Right hindlimb (tissue), 1 donor: ENCODE measurements at places on chromosomes 16 and 17.

DNA sequence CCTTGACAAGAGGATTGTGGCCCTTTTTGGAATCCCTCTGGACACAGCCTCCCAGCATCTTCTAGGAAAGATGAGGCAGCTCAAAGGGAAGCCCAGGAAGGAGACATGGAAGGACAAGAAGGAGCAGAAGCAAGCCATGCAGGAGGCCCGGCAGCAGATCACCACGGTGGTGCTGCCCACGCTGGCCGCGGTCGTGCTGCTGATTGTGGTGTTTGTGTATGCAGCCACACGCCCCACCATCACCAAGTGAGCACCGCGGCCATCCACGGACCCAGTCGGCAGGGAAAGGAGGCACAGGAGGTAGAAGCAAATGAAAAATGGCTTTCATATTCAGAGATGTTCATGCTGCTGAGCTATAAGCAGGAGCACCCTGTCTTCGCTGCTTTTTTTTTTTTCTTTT, 10.9 kb upstream of the MEIOC start:
- DNase-seq, result no peak

DNA sequence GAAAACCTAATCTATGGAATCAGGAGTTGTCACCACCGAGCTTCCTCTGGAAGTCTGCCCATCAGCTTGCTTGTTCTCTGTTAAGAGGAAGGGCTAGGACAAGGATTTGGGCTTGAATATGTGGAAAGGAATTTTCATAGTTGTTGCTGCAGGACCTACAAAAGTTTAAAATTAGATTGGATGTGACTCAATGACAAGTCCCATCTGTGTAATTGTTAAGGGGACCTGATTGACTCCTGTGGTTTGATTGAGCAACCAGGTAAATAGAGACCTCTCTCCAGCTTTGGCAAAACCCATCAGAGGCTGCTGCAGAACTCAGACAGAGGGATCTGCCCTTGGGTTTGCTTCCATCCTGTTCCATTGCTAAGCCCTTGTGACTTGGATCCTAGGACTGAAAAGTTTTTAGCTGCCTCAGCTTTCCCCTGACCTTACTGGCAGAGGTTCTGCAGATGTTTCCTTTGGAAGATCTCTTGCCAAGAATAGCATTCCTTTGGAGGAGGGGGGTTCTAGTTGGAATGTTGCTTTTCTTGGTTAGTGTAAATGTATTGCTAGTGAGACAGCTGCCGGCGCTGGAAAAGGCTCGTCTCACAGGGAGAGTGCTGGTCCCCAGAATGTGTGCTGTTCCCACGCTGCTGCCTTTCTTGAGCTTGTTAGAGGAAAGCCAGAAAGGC, 50.0 kb downstream of the SF3B3 start:
- peak; percentile 83 for DNase-seq

DNA sequence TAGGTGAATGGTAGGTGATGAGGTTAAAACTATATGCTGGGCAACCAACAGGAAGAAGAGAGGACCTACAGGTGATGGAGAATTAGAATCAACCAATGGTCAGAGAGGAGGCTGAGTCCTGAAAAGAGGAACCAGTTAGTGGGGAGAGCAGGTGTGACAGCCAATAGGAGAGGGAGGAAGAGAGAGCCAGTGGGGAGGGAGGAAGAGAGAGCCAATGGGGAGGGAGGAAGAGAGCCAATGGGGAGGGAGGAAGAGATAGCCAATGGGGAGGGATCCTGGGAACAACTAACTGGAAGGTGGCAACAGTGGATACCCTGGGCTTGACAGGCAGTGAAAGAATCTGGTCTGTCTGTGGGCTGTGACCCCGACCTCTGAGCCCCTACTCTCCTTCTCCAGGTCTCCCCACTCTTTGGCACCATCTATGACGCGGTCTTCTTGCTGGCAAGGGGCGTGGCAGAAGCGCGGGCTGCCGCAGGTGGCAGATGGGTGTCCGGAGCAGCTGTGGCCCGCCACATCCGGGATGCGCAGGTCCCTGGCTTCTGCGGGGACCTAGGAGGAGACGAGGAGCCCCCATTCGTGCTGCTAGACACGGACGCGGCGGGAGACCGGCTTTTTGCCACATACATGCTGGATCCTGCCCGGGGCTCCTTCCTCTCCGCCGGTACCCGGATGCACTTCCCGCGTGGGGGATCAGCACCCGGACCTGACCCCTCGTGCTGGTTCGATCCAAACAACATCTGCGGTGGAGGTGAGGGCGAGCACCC, 3.7 kb downstream of the GUCY2D start:
- no peak for DNase-seq

DNA sequence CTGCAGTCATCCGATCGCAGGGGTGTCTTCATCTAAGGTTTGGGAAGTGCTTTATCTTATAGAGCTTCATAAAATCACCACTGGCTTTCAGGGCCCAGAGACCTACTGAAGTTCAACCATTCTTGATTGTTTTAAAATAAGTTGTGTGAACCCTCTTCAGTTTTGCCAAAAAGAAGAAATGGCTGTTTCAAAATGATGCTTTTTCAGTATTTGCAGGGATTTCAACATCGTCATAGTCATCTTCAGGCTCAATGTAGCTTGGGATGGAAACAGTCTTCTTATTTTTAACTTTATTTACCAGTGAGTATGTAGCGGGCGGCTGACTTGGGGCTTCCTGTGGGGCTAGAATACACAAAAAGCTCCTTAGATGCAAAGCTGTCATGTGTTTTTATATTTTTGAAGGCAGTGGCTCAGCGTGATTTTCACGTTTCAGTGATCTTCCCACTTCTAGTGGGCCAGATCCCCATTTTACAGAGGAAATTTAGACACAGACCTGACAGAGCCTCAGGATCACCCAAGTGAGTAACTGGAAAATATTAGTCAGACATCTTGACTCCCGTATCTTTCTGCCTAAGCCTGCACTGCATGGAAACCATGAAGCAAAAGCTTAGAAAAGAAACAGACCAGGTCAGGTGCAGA, 19.1 kb upstream of the ZNF594 start:
- no peak for DNase-seq

DNA sequence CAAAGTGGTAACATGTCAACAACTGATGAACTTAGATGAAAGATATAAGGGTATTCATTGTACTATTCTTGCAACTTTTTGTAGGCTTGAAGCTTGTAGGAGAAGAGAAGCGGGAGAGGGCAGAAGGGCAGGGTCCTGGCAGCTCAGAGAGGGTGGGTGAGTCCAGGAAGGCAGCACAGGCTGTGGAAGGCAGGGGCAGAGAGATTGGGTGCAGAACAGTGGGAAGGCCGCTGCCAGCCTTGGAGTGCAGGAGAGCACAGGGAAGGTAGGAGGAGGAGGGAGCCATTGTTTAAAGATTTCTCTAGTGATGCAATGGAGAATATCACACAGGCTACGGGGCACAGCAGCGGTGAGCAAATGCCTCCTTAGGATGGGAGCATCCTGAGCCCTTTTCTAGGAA, 104.3 kb downstream of the N4BP1 start:
- no peak for DNase-seq

GRCh38 chr16:87196661-87197060, 120.5 kb downstream of the C16orf95 start:
- DNase-seq, result no peak

DNA sequence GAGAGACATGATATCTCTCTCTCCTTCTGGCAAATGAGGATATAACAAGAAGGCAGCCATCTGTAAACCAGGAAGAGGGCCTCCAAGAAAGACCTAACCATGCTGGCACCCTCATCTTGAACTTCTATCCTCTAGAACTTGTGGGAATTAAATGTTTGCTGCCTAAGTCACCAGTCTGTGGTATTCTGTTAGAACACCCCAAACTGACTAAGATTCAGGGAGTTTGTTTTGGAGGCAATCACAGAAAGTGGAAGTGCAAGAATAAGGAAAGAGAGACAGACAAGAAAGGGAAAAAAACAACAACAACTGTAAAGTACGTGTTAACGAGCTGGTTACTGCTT, 114.5 kb upstream of the GOT2 start:
- no peak for DNase-seq

DNA sequence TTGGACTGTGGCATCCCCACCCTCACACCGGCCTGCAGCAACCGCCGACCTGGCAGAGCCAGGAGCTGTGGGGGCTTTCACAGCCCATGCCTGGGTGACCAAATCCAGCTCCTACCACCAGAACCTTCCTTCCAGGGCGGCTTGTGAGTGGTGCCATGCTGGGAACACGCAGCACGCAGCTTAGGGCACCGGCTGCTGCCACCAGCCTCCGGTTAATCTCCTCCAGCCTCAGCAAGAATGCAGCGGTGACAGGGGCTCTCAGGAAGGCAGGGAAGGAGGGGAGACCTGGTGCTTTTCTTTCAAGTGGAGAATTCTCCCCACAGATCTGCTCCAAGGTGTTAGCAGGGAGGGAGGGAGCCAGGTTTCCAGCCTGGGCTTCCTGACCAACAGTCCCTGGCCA, 32.3 kb upstream of the ANKRD40CL start:
- no peak for DNase-seq

- peak; percentile 74 for DNase-seq
Observed at GRCh38 chr17:79706931-79707850, 23.6 kb upstream of the ENPP7 start.

GRCh38 chr16:75550211-75550662, 5.8 kb downstream of the TMEM231 start:
- DNase-seq, result no peak

DNA sequence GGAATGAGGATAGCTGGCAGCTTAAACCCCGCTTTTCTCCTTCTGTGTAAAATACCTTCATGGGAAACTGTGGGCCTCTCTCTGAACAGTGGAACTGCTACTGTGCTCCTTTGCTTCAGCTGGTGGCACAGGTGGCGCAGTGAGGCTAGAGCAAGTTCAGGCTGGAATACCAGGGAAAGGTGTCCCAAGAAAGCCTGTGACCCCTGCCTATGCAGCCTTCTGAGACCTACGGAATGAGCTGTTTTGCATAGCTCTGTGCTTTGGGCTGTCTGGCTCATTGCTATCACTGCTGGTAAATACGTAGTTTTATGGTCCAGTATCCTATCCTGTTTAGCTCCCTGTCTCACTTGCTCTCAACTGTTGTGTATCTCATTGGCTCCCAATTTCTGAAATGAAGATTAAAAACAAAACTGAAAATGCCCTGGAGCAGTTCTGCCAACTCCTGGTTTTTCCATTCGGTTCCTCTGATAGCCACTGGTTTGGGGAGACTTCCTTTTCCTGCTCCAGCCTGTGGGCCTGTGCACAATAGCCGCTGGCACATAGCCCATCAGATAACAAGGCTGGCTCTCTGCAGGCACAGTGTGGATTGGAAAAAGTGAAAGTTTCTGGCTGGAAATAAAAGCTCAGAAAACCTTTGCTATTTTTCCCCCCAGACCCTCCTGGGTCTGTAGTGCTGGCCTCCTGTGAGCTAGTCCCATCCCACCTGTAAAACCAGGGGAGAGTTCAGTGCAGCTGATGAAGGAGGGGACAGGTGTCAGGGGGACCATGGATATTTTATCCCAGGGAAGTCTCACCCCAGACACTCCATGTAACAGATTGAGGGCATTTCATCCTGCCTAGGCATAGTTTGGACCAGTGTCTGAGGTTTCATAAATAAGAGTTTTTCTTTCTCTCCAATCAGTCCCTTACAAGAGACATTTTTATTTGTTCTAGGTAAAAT, 24.0 kb downstream of the LIMD2 start:
- peak; percentile 49 for DNase-seq

DNA sequence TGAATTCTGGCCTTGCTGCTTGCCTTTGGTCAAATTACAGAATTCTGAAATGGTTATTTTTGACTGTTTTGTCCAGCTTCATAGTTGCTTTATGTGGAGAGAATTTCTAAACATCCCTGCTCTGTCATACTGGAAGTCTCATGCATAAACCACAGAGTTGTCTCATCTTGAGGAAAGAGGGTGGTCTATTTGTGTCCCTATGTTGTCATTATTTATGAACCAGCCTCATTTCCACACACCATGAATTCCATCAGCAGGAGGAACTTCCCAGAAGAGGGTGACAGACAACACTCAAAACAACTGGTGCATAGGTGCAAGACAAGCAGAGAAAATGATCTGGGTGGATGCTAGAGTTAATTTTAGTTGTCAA, 525.8 kb upstream of the GOT2 start:
- no peak for DNase-seq

- DNase-seq, result no peak
Observed at GRCh38 chr16:48435318-48435680, 50.1 kb upstream of the SIAH1 start.

DNA sequence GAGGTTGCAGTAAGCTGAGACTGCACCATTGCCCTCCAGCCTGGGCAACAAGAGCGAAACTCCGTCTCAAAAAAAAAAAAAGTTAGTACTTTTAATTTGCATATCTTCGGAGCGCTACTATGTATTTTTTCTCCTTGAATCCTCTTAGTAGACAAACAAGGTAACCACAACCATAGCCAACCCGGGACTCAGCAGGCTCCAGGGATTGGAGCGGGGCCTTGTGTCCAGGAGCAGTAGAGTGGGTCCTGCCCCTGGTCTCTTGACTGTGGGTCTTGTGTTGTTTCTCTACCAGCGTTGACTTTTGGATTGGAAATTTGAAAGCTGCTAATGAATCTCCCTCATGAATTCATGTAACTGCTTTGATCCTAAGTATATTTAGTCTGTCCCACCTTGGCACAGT, 32.3 kb downstream of the PRMT7 start:
- no peak for DNase-seq

GRCh38 chr16:61500851-61501250, 535.4 kb downstream of the CDH8 start:
- no peak for DNase-seq

GRCh38 chr16:27999687-28000086, 63.8 kb downstream of the GSG1L start:
- DNase-seq, result no peak

- DNase-seq, result no peak
Observed at GRCh38 chr16:72055911-72056310, 1.6 kb downstream of the HP start.

- no peak for DNase-seq
Observed at GRCh38 chr16:67509016-67509415, 19.6 kb upstream of the RIPOR1 start.

GRCh38 chr16:49459953-49460735, 86.5 kb downstream of the C16orf78 start:
- peak; percentile 8 for DNase-seq

DNA sequence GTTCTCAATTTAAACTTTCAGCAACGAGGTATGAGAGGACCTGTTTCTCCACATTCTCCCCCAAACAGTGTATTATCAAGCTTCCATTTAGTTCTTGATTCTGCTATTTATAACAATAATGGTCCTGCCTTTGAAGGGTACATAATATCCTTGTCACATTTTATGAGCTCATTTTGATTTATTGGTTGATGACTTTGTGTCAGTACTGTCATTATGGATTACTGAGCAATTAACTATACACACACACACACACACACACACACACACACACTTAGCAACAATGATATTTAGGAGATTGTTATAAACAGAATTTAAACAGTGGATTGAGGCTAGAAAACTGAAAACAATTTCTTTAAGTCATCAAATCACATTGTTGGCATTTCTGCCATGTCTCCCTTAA, 7.0 kb downstream of the TMIGD1 start:
- DNase-seq, result no peak
